Esophagus squamous epithelium (tissue), 5 donors: ENCODE measurements at places on chromosomes 3 and 15. TPM values are rescaled to one million over a fixed set of nuclear protein-coding genes. Genes with fewer than 3 reads are reported as not detected.

The RAB6B gene
- 0.34 TPM for total RNA-seq

GRCh38 chr3:30113906-30114305 is 492.5 kb upstream of the TGFBR2 start:
- no peaks in the 10 kb centered on the region for H3K27me3 ChIP-seq
- H3K36me3 ChIP-seq, result no peaks in the 10 kb centered on the region
- DNase-seq, result no peak
- H3K4me1 ChIP-seq, result no peaks in the 10 kb centered on the region

The CAMK1 gene
- 4.4 TPM for total RNA-seq

GRCh38 chr15:97012986-97013385 is 682.5 kb downstream of the NR2F2 start:
- no peak for DNase-seq
- no peaks in the 10 kb centered on the region for H3K27me3 ChIP-seq
- no peak overlapping the region for H3K27ac ChIP-seq
- H3K4me3 ChIP-seq, result no peak overlapping the region
- no peaks in the 10 kb centered on the region for H3K36me3 ChIP-seq

DNA sequence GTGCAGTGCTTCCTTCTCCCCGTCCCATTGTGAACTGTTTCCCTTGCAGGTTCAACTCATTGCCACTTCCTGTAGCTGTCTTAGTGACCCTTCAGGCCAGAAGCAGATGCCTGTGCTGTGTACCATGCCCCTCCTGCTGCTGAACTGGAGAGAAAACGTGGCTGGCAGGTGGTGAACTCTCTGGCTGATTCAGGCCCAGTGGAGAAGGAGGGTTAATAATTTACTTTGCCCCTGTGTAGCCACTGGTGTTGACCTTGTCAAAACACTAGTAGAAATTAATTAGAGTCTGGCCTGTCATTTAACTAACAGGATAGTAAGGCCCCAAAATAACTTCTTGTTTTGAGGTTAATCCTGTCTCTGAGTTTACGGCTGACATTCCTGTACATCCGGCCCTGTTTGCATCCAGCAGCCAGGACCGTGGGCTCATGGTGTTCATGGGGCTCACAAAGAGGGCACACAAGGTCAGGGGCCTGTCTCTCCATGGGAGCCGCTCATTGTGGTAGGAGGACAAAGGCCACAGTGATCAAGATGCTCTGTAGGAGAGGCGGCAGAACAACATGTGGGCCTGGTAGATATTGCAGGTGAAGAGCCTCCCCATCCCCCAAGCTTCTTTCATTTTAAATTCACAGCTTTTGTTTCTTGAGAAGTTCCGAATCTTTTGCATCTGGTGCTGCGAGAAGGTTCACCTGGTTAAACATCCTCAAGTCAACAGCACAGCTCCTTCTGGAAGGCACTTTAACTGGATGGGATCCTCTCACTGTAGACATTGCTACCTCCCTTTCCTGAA is 101.6 kb downstream of the CGNL1 start:
- H3K27ac ChIP-seq, result no peak overlapping the region
- no peaks in the 10 kb centered on the region for H3K27me3 ChIP-seq
- H3K36me3 ChIP-seq, result no peaks in the 10 kb centered on the region
- no peak overlapping the region for H3K4me3 ChIP-seq
- no peak for DNase-seq

DNA sequence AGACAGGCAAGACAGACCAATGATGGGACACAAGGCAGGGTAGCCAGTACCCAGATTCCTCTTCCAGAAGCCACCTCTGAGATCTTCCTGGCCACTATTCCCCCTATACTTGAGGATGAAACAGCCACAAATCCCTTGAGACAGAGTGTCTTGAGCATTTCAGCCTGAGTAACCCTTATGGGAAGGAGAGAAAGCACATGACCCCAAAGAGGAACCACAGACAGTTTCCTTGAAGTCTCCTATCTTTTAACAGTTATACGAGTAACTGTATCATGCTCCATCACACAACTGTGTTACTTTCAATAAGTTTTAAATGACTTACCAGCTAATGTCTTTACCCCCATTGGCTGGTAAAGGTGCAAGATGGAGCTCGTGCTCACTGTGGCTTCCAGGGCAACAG is 9.3 kb downstream of the VIPR1 start:
- DNase-seq, result no peak
- no peak overlapping the region for H3K4me3 ChIP-seq
- no peaks in the 10 kb centered on the region for H3K36me3 ChIP-seq
- no peaks in the 10 kb centered on the region for H3K27me3 ChIP-seq

DNA sequence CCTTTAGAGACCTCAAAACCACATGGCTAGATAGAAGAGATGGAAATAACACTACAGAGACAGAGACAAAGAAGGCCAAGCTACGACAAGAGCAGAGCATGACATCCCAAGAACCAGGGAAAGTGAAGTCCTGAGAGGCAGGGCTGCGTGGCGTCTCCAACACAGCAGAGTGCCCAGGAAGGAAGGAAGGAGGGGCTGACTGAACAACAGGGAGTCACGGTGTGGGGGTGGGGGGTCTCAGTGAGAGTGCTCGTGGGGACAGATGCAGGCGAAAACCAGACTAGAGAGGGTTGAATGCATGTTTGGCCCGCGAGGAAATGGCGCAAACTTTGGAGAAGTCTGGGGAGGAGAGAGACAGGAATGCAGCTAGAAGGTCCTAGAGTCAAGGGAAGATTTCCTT is 44.0 kb downstream of the ADAMTS17 start:
- H3K4me3 ChIP-seq, result no peak overlapping the region
- no peaks in the 10 kb centered on the region for H3K4me1 ChIP-seq
- no peak for DNase-seq

DNA sequence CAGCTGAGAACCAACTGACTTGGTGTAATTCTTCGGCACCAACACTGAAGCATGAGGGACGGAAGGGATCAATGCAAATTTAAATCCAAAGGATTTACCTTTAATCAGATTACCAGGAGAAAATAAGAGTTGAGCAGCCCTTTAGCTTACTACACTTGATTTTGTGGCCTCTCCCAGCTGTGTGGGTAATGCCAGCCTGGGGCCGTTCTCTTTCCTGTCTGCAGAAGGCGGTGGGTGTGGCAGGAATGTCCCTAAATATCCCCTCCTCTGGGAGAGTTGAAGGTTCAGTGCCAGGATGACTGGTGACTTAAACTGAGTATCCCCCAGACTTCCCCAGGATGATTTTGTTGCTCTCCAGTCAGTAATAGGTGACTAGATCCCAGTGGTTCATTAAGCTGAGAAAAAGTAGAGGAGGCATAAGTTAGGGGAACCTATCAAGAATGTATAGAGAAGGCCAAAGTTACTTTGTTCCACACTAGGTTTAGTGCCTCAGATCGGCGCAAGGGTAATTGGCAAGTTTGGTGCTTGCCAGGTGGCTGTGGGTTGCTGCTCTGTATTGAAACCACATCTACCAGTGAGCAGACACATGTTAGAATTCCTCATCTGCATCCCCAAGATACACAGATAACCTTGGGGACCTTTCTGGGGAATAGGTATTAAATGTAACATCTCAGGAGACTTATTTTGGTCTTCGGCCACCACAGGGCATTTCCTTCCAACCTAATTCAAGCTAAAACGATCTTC is 23.1 kb downstream of the MAPKBP1 start:
- no peaks in the 10 kb centered on the region for H3K27me3 ChIP-seq
- no peak overlapping the region for H3K4me3 ChIP-seq
- peak overlapping the region; percentile 60 for H3K27ac ChIP-seq
- DNase-seq, result no peak

DNA sequence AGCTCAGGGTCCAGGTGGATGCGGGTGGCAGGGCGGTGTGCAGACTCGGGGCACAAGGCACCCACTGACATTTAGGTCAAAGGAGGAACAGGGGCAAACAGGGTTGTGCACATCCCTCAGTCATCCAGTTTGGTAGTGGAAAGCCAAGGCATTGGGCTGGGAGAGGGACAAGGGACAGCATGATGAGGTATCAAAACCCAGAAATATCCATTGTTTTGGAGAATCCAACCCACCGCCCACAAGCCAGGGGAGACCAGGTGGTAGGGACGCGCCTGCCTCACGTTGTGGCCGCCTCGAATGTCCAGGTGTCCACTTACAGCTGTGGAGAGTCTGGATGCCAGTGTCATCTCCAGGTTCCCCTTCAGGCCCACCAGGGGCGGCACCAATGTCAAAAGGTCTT is 33.3 kb downstream of the SLC41A3 start:
- no peak overlapping the region for H3K4me3 ChIP-seq
- H3K27ac ChIP-seq, result no peak overlapping the region
- peaks cover 31% of the 10 kb centered on the region for H3K36me3 ChIP-seq
- no peaks in the 10 kb centered on the region for H3K4me1 ChIP-seq
- DNase-seq, result no peak

DNA sequence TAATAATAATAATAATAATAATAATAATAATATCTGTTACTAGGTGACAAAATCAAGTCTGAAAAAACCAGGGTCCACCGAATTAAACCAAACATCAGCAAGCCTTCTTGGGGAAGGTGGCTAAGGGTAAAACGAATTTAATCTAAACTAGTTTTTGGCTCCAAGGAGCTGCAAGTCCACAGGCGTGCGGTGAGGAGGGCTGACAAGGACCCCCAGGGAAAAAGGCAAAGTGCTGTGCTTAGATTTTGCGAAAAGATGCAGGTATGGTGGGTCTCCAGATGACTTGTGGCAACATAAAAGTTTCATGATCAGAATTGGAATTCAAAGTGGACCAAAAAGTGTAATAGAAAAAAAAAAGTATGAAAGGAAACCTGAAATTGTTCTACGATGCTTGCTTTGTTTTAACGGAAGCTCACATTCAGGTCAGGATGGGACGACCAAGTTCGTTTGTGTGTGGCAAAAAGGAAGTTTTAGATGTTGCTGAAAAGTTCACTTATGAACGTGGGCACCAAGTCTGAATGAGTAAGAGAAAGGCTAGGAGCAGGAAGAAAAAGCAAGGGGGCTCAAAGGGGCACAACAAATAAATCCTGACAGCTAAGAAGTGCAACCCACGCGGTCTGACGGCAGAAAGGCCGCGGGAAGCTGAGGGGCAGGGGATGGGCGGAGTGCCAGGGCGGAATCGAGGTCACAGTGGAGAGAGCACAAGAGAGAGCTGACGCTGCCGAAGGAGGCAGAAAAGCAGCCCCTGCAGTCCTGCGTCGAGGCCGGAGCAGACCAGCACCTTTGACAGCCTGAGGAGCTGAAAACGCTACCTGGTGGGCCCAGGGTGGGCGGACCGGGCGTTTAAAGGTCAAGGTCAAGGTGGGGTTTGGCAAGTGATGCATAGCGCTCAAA is 1.1 kb downstream of the WDR82 start:
- DNase-seq, result no peak
- peak overlapping the region; percentile 99 for H3K27ac ChIP-seq
- peak overlapping the region; percentile 76 for H3K4me3 ChIP-seq
- no peaks in the 10 kb centered on the region for H3K27me3 ChIP-seq

- H3K27ac ChIP-seq, result no peak overlapping the region
- peaks cover 17% of the 10 kb centered on the region for H3K4me1 ChIP-seq
- no peak for DNase-seq
- no peaks in the 10 kb centered on the region for H3K36me3 ChIP-seq
These were observed 16.1 kb downstream of the LRRC2 start for GRCh38 chr3:46549989-46550388.

DNA sequence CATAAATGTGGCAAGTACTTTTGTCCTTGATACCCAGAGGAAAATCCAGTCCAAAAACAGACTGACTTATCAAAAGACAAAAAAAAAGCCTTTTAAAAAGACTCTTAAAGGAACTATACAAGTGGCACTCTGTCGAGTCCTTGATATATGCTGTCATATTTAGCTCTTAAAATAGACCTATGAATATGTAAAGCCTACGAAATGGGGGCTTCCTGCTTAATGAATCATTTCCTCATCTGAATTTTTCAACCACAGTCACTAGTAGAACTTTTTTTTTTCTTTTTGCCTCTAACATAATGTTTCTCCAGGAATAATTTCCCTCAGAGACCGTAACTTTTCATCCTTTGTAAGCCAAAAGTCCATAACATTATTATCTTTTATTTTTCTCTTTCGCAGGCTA is 95.8 kb downstream of the P3H2 start:
- H3K27ac ChIP-seq, result no peak overlapping the region
- H3K36me3 ChIP-seq, result no peaks in the 10 kb centered on the region
- DNase-seq, result no peak
- no peak overlapping the region for H3K4me3 ChIP-seq
- no peaks in the 10 kb centered on the region for H3K4me1 ChIP-seq

The MINDY2 gene
- 9.1 TPM for total RNA-seq

- no peaks in the 10 kb centered on the region for H3K27me3 ChIP-seq
- H3K4me1 ChIP-seq, result peaks cover 13% of the 10 kb centered on the region
- H3K4me3 ChIP-seq, result no peak overlapping the region
- H3K27ac ChIP-seq, result no peak overlapping the region
- no peak for DNase-seq
These were observed 77.2 kb upstream of the AGBL1 start for GRCh38 chr15:86002444-86002843.

The ACOX2 gene
- 14.1 TPM for total RNA-seq

DNA sequence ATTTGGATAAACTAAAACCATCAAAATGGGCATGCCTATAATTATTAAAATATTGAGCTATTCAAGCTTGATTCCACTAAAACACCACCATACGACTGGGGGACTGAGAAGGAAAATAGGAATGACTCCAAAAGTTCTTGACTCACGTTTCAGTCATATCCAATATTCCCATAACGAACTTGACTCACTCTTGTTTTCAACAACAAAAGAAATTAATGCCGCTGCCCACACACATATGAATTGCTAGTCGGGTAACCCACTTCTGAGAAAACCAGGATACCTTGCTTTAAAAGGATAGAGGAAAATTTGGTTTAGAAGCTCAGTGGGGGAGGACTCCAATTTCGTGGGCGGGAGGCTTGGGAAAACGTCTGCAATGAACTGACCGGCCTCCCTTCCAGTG is 5.2 kb downstream of the HTR3C start:
- H3K36me3 ChIP-seq, result no peaks in the 10 kb centered on the region
- no peak overlapping the region for H3K4me3 ChIP-seq
- H3K27ac ChIP-seq, result no peak overlapping the region
- DNase-seq, result no peak
- no peaks in the 10 kb centered on the region for H3K4me1 ChIP-seq
- H3K27me3 ChIP-seq, result no peaks in the 10 kb centered on the region

The MCF2L2 gene
- 1.1 TPM for total RNA-seq

DNA sequence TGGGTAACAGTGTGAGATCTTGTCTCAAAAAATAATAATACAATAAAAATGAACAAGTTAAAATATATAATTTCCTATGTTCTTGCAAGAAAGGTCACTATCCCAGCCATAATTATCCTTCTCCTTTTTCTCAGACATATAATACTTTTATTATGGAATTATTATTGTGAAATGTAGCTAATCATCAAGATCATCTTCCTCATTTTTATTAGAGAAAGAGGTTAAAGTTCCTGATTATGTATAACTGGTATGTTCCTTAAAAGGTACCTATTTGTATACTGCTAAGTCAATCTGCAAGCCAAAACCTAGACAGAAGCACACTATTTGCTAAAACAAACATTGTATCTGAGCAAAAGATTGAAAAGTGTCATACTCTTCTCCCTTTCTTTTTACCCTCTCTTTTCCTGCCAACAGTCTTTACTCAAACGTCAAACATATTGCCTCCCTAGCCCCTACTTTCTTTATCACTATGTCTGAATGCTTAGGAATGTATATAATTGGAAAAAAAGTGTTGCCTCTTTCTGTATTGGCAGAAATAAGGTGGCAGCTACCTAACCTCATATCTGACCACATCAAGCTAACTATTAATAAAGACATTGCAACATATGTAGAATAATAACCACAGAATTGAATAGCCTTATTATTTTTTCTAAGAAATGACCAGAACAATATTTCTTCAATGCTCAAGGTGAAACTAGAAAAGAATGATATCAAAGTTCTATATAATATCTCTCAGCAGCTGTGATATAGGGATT is 18.5 kb downstream of the SEC11A start:
- no peak for DNase-seq
- H3K4me3 ChIP-seq, result no peak overlapping the region
- no peak overlapping the region for H3K27ac ChIP-seq
- no peaks in the 10 kb centered on the region for H3K27me3 ChIP-seq
- no peaks in the 10 kb centered on the region for H3K36me3 ChIP-seq
- H3K4me1 ChIP-seq, result no peaks in the 10 kb centered on the region

The DNAJB8 gene
- not detected for total RNA-seq
